ENCODE measurements at places on chromosomes 13 and 19. TPM values are rescaled to one million over a fixed set of nuclear protein-coding genes. Genes with fewer than 3 reads are reported as not detected.

DNA sequence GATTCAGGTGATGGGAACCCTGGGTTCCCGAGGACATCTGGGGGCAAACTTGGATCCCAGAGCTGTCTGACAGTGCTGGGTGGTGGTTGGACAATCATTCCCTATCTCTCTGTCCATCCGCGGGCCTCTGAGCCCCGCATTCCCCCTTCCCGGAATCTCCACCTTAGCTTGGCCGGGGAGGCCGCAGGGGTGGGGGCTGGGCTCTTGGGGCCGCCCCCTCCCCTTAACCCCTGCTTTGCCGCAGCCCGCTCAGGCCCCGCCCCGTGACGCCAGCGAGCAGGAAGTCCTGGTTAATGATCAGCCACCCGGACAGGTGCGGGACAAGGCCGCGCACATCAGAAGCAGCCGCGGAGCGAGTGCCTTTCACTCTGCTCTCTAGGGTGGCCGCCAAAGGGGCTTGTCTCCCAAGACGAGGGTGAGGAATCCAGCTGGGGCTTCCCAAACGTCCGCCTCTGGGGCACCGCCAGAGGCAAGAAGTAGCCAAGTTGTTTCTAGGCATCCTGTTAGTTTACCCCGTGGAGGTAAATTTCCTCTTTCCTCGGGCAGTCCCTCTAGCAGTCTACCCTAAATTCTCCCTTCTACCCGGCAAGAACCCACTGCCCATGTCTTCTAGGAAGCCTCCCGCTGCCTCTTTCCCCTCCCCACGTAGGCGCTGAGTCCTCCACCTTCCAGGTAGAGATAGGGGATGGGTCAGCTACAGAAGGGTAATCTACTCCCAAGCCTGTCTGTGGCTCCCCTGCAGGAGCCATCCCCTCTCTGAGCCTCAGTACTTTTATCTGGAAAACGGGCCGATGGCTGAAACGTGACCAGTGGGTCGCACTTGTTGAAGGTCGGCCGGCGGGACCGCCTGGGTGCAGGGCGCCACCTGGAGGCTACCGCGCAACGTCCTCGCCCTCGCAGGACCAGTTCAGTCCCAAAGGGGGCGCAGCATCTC lies 3.0 kb downstream of the IRF2BP1 start:
- peak; percentile 69 for DNase-seq

DNA sequence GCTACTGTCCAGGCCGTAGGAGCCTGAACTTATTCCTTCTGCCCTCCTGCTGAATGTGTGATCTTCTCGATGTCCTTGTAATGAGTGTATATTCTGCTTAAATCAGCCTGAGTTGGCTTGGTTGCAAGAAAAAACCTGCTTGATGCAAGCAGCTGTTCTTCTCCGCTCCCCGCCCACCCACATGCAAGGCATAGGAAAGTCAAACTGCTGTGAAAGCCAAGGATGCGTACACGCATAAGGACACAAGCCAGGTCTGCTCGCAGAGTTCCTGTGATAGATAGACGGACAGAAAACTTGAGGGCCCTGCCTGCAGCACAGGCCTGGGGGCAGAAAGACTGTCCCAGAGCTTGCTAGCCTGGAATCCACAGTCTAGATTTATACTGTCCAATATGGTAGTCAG lies 101.1 kb downstream of the DNAJC15 start:
- DNase-seq: no peak

- DNase-seq: no peak
Measured at GRCh38 chr13:111912453-111912866, 154.5 kb upstream of the SOX1 start.

DNA sequence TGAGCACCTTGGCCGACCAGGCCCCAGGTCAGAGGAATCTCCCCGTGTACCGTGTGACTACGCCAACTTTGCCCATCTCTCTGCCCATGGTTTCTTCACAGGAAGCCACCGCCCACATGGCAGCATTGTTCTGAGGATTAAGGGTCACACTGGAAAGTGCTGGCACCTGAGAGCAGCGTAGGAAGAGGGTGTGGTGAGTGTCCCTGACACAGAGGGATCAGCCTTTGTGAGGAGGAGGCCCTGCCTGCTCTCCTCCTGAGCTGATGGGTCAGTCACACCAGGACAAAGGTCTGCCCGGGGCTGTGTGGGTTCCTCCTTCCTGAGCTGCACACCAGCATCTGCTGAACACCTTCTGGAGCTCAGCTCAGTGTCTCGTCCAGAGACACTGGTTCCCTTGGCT lies 32.2 kb upstream of the SLC15A1 start:
- DNase-seq: no peak

DNA sequence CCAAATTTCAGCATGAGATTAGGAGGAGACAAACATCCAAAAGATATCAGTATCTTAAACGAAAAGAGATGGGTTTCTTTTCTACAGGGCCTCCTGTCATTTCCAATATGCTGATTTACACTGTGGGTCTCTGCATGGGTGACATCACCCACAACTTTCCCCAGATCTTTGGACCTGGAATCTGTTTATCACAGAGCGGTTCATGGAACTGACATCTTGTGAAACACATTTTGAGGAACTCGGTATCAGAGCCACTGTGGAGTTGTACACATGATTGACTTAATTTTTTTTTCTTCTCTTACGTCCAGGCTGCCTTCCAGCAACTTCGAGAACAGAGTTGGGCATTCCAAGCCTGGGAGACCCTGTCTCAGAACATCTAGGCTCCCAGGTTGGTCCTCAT lies 80.2 kb upstream of the SERP2 start:
- no peak for DNase-seq

- peak; percentile 51 for DNase-seq
Measured at GRCh38 chr19:13097463-13098258, 5.0 kb downstream of the LYL1 start.

DNA sequence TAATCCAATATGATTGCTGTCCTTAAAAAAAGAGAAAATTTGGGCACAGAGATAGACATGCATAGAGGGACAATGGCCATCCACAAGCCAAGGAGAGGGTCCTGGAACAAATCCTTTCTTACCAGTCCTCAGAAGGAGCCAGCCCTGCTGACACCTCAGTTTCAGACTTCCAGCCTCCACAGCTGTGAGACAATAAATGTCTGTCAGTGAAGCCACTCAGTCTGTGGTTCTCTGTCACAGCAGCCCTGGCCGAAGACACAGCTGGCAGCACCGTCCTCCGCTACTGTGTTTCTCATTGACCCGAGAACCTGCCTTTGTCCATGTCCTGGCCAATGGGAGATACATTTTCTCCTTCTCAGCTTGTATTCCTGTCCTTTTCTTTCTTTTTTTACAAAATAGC lies 207.9 kb downstream of the TM9SF2 start:
- DNase-seq: no peak

The ENOX1 gene
- total RNA-seq: 2.2 TPM

DNA sequence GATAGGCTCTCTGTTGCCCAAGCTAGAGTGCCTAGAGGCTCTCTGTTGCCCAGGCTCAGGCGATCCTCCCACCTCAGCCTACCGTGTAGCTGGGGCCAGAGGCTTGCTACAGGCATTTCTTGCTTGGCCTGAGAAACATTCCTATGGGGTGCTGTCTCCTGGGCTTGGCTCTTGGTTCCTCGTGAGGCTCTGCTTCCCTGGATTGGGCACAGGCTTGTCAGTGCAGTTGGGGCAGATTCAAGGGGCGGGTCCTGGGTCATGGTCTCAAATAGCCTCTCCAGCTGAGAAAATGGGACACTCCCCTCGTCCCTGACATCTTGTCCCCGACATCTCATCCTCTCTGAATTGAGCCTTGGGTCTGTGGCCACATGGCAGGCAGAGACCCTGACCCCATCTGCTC lies 4.9 kb downstream of the TSSK6 start:
- DNase-seq: no peak

DNA sequence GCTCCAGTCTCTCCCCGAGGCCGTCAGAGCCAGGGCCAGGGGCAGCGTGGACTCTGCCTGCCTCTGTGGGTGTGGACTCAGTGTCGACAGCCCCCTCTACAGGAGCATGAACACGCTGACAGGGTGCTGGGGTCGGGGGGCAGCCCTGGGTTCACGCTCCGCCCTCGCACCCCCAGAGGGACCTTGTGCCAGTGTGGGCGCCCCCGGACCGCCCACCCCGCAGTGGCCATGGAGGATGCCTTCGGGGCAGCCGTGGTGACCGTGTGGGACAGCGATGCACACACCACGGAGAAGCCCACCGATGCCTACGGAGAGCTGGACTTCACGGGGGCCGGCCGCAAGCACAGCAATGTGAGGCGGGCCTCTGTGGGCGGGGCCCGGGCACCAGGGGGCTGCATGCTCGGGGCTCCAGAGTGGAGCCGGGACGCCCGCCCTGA lies 8.3 kb downstream of the TRPM4 start:
- no peak for DNase-seq

The PTH2 gene
- total RNA-seq: not detected

DNA sequence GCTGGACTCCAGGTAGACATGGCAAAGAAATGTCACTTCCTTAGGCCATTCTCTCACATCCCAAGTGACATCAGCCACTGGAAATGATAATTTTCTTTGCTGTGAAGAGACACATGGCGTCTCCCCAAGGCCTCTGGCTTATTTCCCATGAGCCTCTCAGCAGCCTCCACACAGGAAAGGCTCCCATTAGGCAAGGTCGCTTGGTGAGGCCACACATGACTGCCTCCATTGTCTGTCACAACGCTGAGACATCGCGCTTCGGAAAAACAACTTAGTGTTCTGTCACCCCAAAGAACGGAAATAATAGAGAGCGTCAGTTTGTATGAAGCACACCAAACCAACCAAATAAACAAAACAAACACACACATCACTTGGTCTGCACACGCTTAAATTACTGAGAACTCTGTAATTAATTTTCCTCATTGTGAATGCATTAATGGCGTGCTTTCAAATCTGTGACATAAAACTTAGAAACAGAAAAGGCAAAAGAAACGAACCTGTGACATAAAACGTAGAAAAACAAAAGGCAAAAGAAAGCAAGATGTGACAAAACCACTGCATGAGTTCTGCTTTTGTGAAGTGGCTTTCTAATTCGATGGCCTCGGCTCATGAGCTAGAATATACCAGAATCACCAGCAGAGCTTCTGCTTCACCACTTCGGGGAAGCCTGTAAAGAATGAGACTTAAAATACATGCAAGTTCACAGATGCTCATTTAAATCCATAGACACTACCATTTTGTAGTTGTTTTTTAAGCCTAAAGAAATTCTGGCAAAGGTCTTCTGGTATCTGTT lies 404.2 kb upstream of the SGCG start:
- DNase-seq: no peak

- no peak for DNase-seq
Measured at GRCh38 chr19:49718511-49718910, 27.6 kb downstream of the CPT1C start.

- DNase-seq: peak; percentile 61
Measured at GRCh38 chr19:24086974-24087595, at the start of gene ZNF254. TSS of gene ZNF254 (plus strand) at chr19:24087187. CDS start at chr19:24087308, 121 bp downstream.

DNA sequence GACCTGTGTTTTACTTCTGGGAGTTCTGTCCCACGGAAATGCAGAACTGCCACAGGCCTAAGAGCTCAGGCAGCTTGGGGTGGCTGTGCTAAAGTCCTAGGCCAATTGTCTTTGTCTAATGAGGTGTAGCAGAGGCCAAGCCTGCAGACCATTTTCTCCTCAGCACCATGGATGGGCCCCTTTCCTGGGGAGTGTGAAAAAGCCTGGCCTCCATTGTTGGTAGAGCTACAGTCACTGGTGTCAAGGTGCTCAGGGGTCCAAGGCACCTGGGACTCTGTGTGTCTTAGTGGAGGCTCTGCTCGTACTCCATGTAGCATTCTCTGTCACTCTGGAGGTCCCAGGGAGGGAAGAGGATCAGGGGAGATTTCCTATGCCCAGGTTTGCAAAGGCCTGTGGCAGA lies 329.6 kb downstream of the SLITRK5 start:
- no peak for DNase-seq

GRCh38 chr13:38008636-38009035 lies 139.1 kb upstream of the TRPC4 start:
- DNase-seq: no peak

DNA sequence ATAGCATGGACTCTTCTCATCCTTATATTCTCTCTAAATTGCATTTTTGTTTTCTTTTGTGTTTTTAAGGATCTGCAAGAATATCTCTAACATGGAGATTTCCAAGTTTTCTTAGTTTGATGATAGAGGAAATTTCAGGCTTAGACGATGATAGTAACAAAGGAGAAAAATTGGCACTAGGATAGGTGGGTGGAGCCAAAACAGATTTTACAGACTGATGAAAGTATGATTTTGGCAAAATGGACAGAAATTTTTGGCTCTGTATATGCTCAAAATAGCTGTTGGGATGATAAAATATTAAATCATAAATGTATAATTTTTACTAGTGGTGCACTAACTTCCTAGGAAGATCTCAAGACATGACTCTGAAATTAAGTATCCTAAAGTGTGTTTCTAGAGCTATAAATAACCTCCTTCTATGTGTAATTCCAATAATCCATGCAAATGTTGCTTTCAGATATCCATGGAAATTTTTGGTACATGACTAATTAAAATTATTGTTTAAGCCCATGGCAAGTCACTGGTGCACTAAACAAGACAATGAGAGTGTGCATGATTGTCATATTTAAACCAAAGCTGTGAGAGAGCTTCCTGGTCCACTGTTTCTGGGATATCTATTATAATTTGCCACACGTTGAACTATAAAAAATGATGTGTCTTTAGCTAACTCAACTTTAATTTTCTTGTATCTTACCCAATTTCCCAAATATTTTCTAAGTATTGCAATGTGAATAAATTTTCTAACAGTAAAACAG lies 55.8 kb upstream of the NBEA start:
- DNase-seq: no peak

- no peak for DNase-seq
Measured at GRCh38 chr13:95254339-95254738, 46.9 kb downstream of the ABCC4 start.

- DNase-seq: peak; percentile 65
Measured at GRCh38 chr19:50025794-50026549, at the start of gene ZNF473. TSS of gene ZNF473 (plus strand) at chr19:50026005. CDS start at chr19:50031083, 5,078 bp downstream.

- DNase-seq: no peak
Measured at GRCh38 chr13:41065078-41065477, 3.8 kb downstream of the WBP4 start.

- no peak for DNase-seq
Measured at GRCh38 chr13:31433746-31434145, 234.0 kb downstream of the B3GLCT start.

The TUBGCP3 gene
- total RNA-seq: 18.4 TPM

DNA sequence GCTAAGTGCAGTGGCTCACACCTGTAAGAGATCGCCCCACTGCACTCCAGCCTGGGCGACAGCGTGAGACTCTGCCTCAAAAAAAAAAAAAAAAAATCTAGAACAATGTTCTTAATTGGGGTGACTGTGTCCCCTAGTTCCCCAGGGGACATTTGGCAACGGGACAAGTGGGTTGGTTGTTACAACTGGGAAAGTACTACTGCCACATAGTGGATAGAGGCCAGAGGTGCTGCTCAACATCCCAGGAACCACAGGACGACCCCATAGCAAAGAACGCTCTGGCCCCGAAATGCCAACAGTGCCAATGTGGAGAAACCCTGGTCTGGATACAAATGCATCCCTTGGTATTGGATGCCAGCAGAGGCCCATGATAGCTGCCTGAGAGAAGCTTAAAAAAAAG lies 11.8 kb downstream of the NLRP12 start:
- DNase-seq: no peak

- DNase-seq: no peak
Measured at GRCh38 chr13:60363288-60363687, 33.7 kb upstream of the TDRD3 start.

DNA sequence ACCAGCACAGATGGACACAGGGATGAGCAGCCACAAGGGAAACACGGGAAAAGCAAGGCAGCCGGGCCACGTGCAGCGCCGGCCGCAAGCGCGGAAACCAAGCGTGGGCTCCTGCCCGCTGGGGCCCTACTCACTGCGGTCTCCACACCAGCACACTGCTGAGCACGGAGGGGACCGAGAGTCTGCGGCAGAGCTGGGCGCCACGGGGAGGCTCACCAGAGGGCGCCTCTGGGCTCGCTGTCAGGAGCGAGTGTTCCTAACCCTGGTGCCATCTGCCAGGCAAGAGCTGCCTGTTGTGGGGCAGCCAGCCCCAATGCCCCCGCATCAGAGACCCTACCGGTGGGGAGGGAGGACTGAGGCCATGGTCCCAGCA lies 26.5 kb downstream of the MPND start:
- no peak for DNase-seq
